ENCODE measurements at places on chromosomes 11 and 22.

- DNase-seq, result no peak
Observed at GRCh38 chr11:119684361-119685110, 44.5 kb downstream of the NECTIN1 start.

DNA sequence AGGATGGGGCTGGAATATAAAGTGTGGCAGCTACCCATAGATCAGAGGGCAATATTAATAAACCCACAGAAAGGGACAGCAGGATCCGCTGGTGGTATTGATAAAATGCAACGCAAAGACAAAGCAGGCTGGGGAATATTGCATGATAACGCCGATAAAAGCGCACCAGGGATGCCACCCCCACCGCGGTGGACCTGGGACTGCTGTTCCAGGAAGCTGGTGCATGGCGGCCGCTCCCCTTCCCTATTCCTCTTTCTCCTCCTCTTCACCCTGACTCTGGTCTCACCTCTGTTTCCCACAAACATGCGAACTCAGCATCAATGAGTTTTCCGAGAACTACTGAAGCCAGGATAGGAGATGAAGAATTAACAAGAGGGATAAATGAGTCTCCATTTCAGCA lies 20.2 kb downstream of the SPATA19 start:
- DNase-seq, result no peak

- DNase-seq, result no peak
Observed at GRCh38 chr11:60844045-60844869, 2.3 kb downstream of the CCDC86 start.

- DNase-seq, result no peak
Observed at GRCh38 chr11:18427240-18427639, 15.1 kb downstream of the LDHC start.

- no peak for DNase-seq
Observed at GRCh38 chr11:15909937-15910598, 446.3 kb downstream of the SOX6 start.

DNA sequence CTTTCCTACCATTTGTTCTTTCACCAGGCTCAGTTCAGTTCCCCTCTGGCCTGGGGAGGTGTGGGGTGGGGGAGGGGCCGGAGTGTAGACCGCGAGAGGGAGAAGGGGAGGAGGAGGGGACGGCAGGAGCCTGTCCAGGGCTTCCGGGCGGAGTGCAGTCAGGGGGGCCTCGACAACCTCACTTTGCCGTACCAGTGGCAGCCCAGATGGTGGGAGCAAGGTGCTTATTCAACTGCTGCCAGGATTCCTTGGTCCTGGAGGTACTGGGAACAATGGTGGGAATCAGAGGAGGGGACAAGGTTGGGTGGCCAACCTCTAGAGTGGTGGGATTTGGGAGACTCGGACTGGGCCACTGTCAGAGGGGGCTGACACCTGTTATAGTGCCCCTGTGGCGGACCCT lies 1.2 kb downstream of the BACE1 start:
- no peak for DNase-seq

GRCh38 chr22:26835929-26836528 lies 178.6 kb downstream of the MIAT start:
- DNase-seq, result peak; percentile 2

DNA sequence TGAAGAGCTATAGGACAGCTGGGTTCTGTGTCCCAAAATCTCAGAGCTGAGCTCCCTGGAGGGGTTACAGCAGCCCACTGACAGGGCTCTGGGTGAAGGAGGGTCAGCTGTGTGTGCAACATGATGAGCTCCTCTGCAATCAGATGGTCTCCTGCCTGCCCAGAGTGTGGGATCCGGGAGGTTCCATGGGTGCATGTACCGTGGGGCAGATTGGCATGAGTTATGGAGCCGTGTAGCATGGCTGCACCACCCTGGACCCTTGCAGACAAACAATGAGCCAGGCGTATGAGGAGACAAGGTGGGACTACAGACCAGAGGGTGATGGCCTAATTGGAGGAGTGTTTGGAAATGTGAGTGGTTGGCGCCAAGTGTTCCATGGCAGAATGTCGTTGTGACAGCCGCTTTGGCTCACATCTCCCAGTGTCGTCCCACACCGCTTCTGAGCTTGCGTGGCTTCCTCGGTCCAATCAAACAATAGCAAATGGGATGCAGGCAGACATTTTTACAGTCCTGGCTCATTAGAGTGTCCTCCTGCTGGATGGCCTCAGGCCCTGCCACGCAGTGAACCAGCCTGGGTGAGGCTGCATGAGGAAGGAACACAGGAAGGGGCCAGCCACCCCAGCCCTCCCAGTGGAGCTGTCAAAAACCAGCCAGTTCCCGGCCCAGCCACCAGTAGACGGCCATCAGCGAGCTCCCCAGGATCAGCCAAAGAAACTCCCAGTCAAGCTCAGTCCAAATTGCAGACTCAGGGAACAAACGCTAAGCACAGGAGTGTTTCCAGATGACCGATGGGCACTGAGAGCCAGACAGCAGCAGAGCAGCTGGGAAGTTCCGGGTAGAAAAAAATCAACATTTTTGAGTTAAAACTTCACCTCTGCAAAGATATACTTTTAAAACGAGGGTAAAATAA lies 1066.9 kb downstream of the BRD1 start:
- DNase-seq, result no peak

DNA sequence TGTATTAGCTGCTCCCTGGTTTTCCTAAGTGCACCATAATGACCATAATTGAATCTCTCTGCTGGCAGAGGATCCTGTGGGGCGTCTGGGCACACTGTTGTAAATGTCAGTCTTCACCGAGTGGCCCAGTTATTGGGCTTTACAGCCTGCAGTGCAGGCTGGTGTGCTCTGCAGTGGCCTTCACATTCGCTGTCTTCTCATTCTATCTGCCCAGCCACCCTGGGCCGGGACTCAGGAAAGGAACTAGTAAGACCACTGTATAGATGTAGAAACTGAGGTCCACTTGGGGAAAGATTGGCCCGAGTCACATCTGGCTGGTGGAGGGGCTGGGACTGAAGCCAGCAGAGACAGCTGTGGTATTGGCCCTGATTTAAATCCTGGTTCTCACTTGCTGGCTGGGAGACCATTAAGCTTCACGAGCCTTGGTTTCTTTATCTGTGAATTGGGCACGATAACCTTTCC lies 49.3 kb downstream of the TSPAN18 start:
- no peak for DNase-seq

DNA sequence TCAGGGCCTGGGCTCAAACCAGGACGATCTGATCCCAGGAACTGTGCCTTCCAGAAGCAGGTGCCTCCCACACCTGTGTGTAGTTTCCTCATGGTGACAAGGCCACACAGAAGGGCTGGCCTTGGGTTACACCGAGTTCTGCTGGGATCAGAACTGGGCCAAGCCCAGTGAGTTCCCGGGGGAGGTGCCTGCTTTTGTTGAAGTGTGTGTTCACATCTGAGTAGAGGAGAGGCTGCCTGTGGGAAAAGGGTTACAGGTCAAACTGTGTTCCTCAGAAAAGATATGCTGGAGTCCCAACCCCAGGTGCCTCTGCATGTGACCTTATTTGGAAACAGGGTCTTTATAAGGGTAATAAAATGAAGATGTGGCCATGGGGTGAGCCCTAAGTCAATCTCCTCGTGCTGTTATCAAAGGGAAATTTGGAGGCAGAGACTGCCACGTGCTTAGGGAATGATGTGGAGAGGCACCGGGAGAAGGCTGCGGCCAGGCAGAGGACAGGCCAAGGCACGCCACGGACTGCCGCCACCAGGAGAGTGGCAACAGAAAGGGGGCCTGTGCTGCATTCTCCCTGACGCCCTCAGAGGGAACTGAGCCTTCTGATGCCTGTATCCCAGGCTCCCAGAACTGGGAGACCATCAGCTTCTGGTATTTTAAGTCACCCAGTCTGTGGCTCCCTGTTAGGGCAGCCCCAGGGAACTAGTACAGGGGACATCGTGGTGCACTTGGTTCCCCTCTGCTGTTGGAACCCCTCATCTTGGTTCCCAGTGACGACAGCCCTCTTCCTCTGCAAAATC lies 158.8 kb downstream of the CACNA1I start:
- no peak for DNase-seq

- DNase-seq, result no peak
Observed at GRCh38 chr11:101917226-101917625, 904 bp upstream of the ANGPTL5 start.

DNA sequence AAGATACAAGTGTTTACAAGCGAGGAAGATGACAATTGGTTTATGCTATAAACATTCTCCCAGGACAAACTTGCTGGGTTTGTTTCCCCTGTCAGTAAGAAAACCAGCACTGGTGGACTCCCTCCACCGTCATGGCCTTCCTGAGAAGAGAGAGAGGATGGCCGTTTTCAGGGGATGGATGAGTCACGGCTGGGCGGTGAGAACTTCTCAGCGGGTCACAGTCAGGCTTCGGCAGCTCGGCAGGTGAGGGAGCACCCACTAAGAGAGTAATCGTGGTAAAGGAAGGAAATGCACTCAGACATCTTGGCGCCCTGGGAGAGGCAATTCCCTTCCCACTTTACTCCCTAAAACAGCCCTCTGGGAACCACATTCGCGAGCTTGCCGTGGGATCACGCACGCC lies 83.9 kb downstream of the NCAM1 start:
- no peak for DNase-seq

DNA sequence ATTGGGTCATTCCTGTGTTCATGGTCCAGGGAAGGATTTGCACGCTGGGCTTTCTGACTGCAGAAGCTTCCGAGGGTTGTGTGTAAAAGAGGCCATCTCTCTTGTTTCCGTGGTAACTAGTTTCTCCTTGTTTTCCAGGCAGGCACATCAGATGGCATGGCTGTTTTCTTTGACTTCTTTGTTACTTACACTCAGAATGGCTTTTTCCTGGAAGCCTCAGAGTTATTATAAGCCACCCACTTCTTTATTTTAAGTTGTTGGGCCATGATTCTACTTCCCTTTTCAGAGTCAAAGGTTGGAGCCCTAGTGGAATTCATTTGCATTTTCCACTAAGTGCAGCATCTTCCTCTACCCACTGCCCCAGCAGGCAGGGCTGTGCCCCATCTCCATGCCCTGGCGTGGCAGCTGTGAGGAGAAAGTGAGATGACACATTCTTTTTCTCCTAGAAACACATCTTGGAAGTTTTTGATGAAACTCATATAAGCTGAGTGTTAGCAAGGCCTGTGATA lies 94.9 kb downstream of the PRR5L start:
- DNase-seq, result no peak

DNA sequence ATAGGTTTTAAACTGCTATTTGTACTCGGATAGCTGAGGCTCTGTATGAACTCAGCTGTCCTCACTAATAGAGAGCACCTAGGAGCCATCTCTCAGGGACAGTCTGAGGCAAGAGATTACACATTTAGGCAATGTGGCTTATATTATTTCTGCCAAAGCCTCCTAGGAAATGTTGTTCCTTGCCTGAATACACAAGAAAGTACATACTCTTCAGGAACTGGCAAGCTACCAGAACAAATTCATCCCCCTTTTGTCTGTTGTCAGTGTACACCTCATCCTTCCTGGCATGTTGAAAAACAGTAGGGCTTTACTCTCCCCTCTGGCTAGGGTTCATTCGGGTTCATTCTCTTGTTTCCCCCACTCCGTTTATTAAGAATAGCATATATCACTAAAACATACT lies 615.9 kb upstream of the FAT3 start:
- no peak for DNase-seq

GRCh38 chr11:7220636-7221035 lies 31.1 kb upstream of the SYT9 start:
- no peak for DNase-seq

DNA sequence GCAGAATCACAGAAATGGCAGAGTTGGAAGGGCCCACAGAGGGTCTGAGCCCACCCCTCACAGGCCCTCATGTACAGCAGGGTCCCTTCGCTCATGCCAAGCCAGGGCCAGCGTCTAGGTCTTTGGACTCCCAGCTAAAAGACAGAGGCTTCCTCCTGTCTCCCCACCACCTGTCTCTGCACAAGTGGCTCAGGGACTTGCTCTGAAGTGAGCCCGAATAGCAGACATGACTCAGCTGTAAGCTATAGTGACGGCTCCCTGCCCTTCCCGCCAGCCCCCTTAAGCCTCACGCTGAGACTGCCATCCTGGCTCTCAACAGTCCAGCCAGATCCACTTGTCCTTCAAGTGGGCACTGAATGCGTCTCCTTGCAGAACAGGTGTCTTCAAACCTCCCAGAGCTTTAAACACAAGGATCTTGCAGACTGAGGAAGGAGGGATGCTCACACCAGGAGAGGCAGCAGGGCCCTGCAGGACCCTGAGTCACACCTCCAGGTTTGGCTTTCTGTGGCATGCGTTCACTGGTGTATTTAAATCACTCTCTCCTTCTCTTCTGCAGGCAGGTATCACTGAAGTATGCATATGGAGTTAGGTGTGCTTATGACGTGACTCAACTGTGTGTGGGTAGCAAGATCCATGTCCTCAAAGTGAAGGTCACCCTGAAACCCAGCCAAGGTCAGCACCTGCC lies 154.9 kb downstream of the CACNA1I start:
- DNase-seq, result no peak

GRCh38 chr22:25880524-25880923 lies 138.5 kb downstream of the MYO18B start:
- no peak for DNase-seq

DNA sequence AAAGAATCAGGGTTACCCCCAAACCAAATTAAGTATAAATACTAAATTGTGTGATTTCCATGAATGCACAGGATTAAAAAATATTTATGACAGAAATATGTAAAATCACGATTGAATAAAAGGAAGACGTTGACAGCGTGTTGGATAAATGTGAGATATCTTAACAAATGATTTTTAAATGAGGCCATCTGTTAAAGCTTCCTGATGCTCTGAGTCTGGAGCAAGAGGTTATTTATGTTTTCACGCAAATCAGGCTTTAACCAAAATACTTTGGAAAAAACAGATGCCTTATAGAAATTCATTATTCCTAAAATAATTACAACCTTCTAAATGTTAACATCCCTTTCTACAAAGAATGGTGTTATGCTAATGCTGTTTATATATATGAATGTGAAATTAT lies 123.3 kb downstream of the PAX6 start:
- DNase-seq, result no peak

GRCh38 chr11:1486054-1486825 lies at the start of gene MOB2:
MOB2 (minus strand) TSS chr11:1486779; CDS start chr11:1486556, 223 bp downstream.
- no peak for DNase-seq

DNA sequence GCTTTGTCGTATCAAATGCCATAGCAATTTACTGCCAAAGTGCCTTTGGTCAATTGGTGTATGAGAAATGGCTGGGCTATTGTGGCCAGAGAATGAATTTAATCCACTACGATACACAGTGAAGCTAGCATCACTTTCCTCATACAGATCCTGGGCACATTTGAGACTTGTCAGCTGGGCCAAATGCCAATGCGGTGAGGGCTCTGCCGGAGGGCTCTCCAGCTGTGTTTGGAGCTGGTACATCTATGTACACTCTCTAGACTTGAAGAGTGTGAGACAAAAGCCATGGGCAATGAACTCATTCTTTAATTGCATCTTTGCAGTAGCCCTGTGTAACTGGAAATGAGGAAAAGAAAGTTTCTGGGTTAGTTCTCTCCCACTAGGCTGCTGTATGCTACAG lies 1052.9 kb downstream of the NTM start:
- DNase-seq, result no peak

DNA sequence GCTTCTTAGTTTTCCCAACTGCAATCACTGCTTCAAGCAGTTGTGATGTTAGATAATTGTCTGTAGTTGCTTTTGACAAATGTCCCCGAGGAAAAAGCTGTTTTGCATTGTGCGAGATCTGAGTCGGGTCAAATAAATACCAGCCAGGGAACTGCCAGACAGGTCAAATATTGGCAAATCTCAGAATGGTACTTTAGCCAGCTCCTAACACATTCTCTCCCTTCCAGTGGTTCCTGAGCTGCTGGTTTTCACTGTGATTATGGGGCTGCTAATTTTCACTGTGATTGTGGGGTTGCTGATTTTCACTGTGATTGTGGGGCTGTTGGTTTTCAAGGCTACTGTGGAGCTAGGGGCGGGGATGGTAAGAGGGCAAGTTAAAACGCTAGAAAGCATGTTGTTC lies 14.3 kb downstream of the RASSF10 start:
- no peak for DNase-seq

GRCh38 chr22:48832592-48832991 lies 995.1 kb downstream of the BRD1 start:
- DNase-seq, result peak; percentile 0
